ENCODE measurements at places on chromosomes 3 and 15.

DNA sequence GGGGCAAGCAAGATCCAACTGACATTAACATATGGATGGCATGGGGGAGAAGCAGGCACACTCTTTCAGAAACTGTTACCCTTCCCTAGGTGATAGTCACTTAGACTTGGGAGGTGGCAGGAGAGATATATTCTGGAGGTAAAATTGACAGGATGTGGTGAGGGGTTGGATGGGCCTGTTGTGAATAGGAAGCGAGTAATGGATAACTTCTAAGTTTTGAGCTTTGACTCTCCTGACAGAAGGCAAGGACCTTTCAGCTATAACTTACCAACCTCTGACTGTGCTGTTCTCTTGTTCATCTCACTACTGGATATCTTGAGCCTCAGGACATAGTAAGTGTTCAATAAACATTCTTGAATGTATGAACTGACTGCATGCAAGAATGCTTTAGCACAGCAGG, 1.9 kb upstream of the PDIA5 start:
- DNase-seq, result no peak

DNA sequence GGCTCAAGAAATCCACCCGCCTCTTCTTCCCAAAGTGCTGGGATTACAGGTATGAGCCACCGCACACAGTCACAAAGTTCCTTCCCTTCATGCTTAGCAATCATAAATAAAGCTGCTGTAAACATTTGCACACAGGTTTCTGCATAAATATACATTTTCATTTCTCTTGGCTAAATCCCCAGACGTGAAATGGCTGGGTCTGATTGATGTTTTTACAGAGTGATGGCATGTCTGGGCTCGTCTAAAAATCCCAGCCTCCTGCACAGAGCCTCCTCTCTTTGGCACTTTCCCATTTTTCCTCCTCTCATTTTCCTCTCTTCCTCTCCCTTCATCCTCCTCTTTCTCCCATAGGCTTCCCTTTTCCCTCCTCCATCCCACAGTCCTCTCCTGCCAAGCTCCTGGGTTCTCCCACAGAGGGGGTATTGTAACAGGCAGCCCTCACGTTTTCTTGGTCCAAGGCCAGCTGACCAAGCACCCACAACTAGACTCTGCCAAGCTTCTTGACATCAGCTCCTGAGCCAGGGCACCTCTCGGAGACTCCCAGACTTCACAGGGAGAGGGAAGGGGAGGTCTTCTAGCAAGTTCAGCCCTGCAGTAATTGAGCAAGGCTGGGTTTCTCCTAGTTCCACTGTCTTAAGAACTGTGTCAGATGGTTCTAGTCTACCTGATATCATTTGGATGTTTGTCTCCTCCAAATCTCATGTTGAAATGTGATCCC, 10.5 kb upstream of the PLA2G4E start:
- DNase-seq, result no peak

- no peak for DNase-seq
Observed at GRCh38 chr15:74780523-74781430, 1.1 kb upstream of the CSK start.

DNA sequence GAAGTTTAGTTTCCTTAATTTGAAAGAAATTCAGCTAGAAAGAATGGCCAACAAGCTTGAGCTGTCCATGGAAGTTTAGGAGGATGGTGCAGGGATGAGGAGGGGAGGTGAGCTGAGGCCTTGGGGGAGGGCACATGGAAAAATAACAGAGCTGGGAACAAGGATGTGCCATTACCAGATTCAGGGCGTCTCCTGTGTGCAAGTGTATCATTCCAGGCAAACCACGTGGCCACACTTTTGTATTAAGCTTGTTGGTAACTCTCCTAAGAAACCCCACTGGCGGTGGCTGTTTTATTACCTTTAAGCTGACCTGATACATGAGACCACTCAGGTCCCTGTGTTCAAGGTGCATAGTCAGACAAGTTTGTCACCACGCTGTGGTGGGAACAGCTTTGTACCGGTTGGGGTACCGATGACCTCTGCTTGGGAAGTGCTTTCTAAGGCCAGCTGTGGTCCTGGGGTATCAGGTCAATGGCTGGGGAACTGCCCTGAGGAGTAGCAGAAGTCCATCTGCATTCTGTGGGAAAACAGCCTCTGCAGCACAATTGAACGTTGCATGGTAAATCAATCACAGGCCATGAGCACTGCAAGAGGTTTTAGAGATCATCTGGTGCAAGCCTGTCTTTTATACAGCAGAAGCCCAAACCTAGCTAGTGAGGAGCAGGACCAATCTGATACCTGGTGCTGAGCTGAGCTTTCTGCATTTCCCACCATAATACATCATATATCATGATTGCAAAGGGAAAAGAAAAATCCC, 235.5 kb downstream of the THSD4 start:
- no peak for DNase-seq

DNA sequence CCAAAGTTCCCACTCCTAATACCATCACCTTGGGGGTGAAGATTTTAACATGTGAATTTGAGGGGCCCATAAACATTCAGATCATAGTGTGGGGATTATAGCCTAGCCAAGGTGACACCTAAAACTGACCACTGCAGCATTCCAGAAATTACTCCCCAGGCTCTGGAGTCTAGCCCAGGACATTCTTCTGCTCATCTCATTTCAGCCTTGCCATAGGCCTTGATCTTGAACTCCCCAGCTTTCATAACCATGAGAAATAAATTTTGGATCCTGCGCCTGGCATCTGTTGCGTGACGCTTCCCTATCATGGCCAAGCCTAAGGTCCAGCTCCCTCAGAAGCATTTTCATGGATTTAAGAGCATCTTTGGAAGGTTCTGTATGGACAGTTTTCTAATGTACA, 502.9 kb upstream of the THBS1 start:
- no peak for DNase-seq

- DNase-seq, result no peak
Observed at GRCh38 chr15:93063262-93063671, 25.7 kb downstream of the RGMA start.

DNA sequence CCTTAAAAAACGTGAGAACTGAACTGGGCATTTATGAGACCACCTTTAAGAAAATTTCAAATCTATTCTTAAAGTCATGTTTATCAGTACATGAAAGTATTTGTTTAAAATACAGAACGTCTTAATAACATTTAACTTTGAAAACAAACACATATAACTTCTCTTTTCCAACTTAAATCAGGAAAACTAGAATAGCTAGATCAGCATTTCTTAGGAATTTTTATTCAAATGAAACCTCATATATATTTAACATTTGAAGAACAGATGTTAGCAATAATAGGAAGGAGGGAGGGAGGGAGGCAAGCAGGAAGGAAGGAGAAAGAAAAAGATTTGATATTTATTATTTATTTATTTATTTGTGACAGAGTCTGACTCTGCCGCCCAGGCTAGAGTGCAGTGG, 120.2 kb downstream of the NR1I2 start:
- no peak for DNase-seq

- DNase-seq, result no peak
Observed at GRCh38 chr3:31379598-31379997, 153.1 kb upstream of the STT3B start.
